Right atrium auricular region (tissue), 2 donors: ENCODE measurements at places on chromosomes 1 and 21. TPM values are rescaled to one million over a fixed set of nuclear protein-coding genes. Genes with fewer than 3 reads are reported as not detected.

DNA sequence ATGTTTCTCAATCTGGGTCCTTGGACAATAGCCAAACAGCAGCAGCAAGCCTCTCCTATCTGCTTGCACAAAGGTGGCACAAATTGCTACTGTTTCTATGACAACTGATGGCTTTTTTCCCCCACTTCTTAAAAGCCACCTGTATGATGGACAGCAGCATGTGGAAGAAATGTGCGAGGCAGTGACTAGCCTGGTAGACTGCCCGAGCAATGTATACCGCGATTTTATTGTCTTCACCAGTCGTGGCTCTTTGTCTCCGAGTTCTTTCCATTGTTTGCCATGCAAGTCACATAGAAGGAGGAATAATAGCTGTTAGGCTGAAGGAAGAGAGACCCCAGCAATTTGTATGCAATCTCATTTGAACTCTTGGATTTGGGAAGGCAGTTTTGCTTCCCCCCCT, 79.4 kb downstream of the S1PR1 start:
- no peak overlapping the region for H3K4me3 ChIP-seq
- H3K27ac ChIP-seq = no peak overlapping the region
- H3K27me3 ChIP-seq = no peaks in the 10 kb centered on the region
- H3K36me3 ChIP-seq = no peaks in the 10 kb centered on the region
- DNase-seq = no peak

Gene AADACL4
- total RNA-seq = not detected

DNA sequence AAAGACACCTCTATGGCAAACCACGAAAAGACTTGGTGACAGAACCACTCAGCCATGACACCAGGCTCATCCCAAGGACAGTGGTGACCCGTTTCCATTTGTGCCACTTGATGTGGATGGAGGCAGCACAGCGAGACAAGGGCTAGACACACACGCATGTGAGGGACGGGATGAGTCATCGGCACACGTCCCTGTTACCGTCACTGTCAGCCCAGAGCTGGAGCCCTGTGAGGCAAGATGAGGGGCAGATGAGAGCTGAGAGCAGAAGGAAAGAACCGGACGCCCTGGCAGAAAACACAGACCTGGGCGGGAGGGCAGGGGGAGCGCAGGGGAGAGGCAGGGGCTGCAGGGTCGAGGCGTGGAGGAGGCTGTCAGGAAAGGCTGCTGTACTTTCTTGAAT, 57.8 kb downstream of the SIK1 start:
- no peak overlapping the region for H3K4me3 ChIP-seq
- no peak for DNase-seq
- no peaks in the 10 kb centered on the region for H3K4me1 ChIP-seq
- no peaks in the 10 kb centered on the region for H3K27me3 ChIP-seq
- no peak overlapping the region for H3K27ac ChIP-seq

Gene HECTD3
- 15.6 TPM for total RNA-seq

Gene ZNF593OS
- not detected for total RNA-seq

Gene OXCT2
- 3.6 TPM for total RNA-seq
